ENCODE measurements at places on chromosomes 1 and 21.

- no peak for DNase-seq
Observed at GRCh38 chr1:207691841-207692240, 46.9 kb downstream of the CR1L start.

GRCh38 chr1:11923827-11924113, 2.5 kb downstream of the KIAA2013 start:
- no peak for DNase-seq

GRCh38 chr1:154328318-154329151, 3.2 kb downstream of the ATP8B2 start:
- peak; percentile 90 for DNase-seq

GRCh38 chr1:170729225-170730002, 65.5 kb downstream of the PRRX1 start:
- peak; percentile 33 for DNase-seq

DNA sequence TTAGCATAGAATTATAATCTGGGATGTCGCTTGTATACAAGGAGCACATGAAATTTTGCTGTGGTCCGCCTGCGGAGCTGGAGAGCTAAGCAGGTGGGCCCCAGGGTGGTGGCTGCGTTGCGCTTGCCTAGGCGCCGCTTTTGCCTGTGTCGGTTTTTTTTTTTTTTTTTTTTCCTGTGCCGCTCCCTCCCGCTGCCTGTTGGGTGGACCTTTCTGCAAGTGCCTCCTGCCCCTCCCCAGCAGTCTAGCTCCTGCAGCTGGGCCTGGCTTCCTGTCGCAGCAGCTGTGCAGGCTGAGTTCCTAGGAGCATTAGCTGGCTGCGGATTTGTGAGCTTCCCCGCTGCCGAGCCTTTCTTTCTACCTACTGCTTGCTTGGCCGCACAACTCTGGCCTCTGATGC, 20.6 kb downstream of the PYHIN1 start:
- DNase-seq, result no peak

DNA sequence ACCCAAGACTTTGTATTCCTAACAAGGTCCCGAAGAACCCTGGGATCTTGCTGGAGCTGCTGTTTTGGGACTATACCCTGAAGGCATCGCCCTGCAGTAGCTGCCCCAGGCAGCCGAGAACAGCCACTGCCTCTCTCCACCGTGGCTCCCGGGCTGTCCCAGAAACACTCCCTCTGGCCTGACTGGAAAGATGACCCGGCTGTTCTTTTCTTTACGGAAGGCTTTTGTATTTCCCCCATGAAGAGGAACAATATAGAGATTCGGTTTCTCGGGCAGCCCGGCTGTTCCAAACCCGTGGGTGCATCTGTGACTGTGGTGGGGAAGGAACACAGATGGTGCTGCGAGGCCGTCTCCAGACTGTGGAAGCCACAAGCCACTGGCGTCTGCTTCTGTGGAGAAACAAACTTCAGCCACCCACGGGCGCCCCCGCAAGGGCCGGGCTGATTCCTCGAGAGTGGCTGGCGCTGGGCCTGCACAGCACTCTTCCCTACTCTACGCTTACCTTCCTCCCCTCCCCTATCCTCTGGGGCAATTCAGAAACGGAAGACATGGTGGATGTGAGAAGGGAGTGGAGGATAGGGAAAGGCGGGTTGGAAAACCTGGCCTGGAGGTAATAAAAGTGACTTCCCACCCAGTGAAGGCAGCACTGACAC, 33.7 kb upstream of the VASH2 start:
- DNase-seq, result no peak

GRCh38 chr1:225934711-225935110, 6.3 kb downstream of the LEFTY2 start:
- DNase-seq, result no peak

DNA sequence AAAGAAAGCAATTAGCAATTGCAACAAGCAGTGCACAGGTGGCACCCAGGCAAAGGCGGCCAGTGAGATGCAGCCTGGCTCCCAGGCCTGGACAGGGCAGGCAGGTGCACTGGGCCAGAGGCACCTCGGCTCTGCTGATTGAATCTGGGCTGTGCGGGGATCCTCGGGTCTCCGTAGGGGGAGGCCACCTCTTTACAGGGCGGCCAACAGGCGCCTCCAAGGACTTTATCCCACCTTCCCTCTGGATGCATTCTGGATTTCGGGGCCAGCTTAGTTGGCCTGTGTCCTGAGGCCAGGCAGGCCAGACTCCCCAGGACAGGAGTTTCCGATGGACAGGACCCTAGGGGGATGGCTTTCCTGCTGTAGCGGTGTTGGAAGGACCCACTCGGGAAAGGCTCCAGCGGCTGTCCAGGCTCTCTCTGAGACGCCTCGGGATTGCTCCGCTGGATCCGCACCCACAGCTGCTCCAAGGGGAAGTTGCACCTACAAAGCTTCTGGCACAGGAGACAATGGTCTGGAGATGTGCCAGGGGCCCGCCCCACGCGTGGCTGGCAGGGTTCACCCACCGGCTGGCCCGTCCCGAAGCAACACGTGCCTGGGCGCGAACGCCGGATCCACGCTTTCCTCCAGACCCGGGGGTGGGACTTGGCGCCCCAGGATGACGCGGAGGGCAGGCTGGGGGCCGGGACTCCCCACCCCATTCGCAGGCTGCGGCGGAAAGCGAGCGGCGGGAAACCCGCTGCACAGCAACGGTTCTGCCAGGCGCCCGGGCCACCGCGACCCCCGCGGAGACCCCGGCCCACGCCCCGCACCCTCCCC, 810 bp downstream of the SLC19A1 start:
- DNase-seq, result peak; percentile 84

DNA sequence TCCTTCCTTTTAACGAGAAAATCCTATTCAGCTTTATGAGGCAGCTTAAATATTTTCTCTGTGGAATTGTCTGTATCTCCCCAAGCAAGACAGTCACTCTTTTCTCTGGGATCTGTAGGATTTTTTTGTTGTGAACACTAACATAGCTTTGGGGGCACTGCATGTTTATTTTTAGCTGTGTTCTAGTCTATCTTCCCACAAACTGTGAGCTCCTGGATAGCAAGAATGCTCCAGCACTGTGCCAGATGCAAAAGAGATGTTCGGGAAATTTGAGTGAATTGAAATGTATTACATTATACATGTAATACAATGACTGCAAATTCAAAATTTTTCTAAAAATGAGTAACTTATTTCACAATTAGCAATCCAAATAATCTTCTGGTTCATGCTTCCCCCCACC, 282.2 kb downstream of the PLPP3 start:
- DNase-seq, result no peak

- DNase-seq, result no peak
Observed at GRCh38 chr1:246695136-246695535, 29.1 kb upstream of the SCCPDH start.

DNA sequence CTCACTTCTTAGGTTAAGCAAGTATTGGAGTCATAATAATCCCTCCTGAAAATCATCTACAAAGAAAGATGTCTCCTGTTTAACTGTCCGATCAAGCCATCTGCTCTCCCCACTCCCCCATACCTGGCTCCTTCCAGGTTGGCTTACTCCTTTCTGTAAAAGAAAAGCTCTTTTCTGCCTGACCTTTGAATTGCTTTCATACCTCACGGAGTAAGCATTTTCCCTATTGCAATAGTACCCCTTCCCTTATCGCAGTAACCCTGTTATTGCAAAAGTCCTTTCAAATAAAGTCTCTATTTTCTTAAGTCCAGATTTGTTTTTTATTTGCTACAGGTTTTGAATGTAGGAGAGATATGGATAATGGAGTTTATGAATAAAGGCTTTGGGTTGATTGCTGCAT, 150.4 kb downstream of the GRIK1 start:
- DNase-seq, result no peak

GRCh38 chr1:166127003-166127402, 39.8 kb downstream of the FAM78B start:
- no peak for DNase-seq

DNA sequence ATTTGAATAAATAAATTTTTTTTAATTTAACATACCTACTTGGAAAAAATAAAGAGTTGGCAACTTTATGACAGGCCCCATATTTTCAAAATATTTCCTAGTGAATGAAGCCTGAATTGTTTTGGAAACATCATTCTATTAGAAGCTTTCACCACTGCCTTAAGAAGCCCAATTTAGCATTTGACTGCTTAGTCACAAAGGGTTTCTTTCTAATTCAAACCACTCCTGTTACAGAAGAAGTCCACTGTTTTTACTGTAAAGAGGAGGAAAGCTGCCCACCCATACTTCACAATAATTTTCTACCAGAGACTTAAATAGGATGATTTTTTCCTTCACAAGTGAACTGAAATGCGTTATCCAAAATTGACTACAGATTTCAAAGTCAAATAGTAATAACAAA, 534.6 kb upstream of the PTBP2 start:
- DNase-seq, result no peak

DNA sequence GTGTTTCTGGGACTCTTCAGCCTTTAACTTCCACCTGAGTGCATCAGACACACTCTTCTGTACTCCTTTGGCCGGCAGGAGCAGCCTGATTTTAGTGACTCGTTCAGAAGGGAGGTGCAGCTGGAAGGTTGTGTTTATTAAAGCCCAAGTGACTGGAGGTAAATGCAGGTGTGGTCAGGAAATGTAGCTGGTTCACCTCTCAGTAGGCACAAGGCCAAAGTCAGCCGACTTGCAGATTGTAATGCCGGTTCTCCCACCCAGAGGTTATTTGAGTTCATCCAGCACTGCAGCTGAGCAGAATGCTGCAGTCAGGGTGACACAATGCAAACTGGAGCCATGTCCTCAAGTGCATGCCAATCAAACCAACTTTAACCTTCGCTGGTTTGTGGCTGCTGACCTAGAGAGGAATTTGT, 91.5 kb downstream of the SPATA46 start:
- DNase-seq, result no peak

- no peak for DNase-seq
Observed at GRCh38 chr1:229209816-229210215, 61.1 kb upstream of the RAB4A start.

GRCh38 chr1:111538343-111539025, 35.1 kb upstream of the ADORA3 start:
- no peak for DNase-seq

- no peak for DNase-seq
Observed at GRCh38 chr1:10104834-10105233, 72.1 kb downstream of the UBE4B start.

GRCh38 chr1:195185321-195185720, 1422.9 kb downstream of the KCNT2 start:
- DNase-seq, result no peak

DNA sequence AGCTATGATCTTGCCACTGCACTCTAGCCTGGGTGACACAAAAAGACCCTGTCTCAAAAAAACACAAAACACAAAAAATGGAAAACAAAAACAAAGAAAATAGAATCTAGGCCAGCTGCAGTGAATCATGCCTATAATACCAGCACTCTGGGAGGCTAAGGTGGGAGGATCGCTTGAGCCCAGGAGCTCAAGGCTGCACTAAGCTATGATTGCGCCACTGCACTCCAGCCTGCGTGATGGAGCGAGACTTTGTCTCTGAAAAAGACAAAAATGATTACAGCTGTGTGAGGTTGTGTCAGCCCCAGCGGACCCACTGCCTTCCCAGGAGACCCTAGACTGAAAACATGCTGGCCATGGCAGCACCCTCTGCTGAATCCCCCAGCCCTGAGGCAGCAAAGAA, 80.2 kb upstream of the ZBTB40 start:
- no peak for DNase-seq

- DNase-seq, result peak; percentile 14
Observed at GRCh38 chr21:45384656-45385548, 20.1 kb upstream of the COL18A1 start.

DNA sequence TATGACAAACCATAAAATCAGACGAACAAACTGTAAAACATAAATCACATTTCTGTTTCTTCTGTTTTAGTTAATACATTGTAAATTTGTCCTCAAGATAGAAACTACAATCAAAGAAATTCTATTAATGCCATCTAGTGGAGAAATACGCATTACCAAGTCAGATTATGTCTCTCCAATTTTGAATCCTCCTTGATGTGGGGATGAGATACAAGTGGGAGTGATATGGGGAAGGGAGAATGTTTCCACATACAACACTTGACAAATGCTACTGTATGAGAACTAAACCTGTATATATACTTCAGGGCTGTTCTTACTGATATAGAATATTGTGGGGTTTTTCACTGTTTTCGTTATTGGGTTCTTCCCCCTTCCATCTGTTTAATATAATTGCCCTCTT, 2.6 kb downstream of the HFM1 start:
- DNase-seq, result no peak

DNA sequence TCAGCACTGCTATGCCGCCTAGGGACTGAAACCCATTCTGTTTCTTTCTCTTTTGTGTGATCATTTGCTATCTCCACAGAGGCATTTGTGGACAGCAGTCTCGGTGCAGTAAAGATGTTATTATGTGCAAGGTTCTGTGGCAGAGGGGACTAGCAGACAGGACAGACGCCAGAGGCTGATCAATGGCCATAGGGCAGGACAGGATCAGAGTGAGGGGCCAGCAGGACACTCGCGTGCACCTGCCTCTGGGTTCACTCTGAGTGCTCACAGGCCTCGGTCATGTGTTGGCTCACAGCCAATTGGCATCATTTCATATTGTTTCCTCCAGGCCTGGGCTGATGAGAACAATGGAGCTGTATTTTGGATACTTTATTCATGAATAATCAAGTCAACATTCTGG, 212.6 kb downstream of the TGFB2 start:
- DNase-seq, result no peak

GRCh38 chr1:214031267-214031650, 43.5 kb downstream of the PROX1 start:
- no peak for DNase-seq

DNA sequence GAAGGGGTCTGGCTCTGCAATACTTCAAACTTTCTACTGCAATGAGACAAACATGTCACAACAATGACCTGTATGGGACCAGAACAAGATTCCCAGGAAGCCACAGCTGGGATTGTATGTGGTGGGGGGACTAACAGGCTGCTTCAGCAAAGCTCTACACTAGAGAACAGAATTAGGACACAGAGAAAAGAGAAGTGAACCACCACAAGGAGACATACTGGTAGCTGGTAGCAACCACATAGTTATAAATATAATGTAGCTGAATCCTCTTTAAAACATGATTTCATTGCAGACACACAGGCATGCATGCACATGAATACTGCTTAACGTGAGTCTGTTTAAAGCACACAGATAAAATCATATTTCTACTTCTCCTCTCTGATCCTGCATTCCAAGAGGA, 3.5 kb upstream of the ILDR2 start:
- DNase-seq, result no peak

DNA sequence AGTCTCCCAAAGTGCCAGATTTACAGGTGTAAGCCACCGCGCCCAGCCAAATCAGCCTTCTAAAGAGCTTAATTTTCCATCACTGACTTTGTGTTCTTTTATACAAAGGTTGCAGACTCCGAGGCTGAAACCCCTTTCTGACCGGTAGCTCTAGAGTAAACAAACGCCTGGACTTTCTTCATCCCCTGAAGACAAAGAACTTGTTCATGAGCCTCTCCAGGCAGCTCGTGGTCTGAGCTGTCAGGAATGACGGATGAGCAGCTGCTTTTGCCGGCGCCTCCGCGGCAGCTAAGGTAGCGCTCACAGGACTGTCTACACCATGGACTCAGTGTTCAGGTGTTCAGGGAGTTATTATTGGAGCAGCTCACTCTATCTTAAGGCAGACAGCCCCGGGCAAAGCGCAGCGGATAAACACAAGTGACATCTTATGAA, 128.5 kb upstream of the ERRFI1 start:
- no peak for DNase-seq

Data from tibial artery (tissue), 4 donors.